ENCODE measurements at places on chromosomes 3 and 15.

- no peak for DNase-seq
Measured at GRCh38 chr3:127015282-127016042, 32.5 kb downstream of the PLXNA1 start.

DNA sequence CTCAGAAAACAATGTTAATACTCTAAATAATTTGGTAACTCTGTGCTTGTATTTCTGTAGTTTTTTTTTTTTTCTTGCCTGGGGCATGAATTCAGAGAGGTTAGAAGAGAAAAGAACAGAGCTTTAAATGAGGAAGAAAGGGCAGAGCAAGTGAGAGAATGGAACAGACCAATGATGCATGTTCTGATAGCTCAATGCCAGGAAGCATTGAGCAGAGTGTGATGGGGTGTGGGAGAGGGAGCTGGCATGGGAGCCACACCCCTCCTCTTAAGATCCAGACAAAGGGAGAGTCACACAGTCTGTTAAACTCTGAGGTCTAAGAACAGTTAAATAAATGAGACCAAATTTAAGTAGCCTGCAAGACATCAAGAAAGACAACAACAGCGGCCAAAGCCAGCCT is 538.6 kb downstream of the TUSC7 start:
- DNase-seq = no peak

- no peak for DNase-seq
Measured at GRCh38 chr15:67296684-67297083, 42.1 kb downstream of the IQCH start.

- no peak for DNase-seq
Measured at GRCh38 chr3:161540594-161540993, 44.0 kb downstream of the OTOL1 start.

DNA sequence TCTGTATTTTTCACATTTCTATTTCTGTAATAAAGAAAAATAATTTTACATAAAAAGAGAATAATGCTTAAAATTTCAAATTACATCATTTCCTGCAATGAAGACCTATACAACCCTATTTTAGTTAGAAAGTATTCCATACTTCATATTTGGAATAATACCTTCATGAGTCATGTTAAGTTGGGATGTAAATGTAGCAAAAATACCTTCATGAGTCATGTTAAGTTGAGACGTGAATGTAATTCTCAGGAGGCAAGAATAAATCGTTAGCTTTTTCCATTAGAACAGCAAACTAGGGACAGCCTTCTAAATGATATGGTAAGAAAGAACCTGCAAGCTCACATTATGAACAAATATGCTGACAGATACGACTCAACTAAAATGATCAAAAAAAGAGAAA is 91.9 kb downstream of the NAALADL2 start:
- DNase-seq = no peak

DNA sequence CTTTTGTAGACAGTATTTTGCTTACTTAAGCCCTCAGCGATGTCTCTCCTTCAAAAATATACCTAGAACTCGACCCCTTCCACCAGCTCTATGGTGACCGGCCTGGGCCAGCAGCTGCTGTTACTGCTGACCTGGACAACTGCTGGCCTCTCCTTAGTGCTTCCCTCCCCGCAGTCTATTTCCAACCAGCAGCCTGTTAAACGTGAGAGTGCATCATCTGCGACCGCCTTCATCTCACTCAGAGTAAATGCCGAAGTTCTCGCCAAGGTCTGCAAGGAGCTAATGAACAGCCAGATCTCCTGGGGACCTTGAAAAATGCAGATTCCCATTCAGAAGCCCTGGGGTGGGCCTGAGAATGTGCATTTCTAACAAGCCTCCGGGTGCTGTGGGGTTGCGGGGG is 86.7 kb downstream of the RPLP1 start:
- DNase-seq = no peak

All from NCI-H1930 (cell line).